ENCODE measurements at places on chromosomes 5 and 9.

DNA sequence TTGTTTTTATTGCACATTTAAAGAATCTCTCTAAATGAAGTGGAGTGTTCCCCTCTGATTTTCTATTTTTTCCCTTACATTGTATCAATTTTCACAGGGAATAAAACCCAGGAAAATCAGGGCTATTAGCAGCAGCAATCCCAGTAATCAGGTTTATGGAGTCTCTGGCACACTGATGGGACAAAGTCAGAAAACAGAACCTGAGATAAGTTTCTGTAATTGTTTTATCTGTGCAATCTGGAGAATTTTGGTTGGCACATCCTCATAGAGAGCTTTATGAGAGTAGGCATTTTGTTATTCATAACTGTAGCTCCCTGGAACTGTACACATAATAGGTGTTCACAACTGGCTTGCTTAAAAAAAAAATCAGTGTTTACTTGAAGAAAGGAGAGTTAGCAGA, 96.9 kb upstream of the IL6ST start:
- H3K36me3 ChIP-seq = peaks cover 3% of the 10 kb centered on the region
- no peaks in the 10 kb centered on the region for H3K27me3 ChIP-seq

GRCh38 chr5:94469894-94470329, 148.5 kb downstream of the KIAA0825 start:
- H3K27ac ChIP-seq = no peak overlapping the region
- DNase-seq = no peak
- no peaks in the 10 kb centered on the region for H3K27me3 ChIP-seq
- H3K4me3 ChIP-seq = no peak overlapping the region

DNA sequence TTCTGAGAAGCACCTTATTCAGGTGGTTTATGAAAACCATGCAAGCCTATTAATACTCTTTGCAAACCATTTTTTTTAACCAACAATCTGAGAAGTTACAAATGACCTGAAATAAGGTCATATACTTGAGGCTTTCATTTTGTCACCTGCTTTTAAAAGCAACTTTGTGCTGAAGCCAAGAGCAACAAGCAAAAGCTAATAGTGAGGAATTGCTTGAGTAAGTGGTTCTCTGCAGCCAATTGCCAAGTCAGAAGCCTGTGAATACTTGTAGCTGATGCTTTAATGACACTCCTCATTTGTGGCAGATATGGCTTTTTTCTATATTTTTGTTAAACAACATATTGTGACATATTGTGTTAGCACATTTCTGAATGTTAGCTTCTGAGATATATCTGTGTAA, 126.7 kb upstream of the ZNF608 start:
- DNase-seq = no peak
- H3K4me3 ChIP-seq = no peak overlapping the region
- no peaks in the 10 kb centered on the region for H3K36me3 ChIP-seq
- H3K27me3 ChIP-seq = no peaks in the 10 kb centered on the region
- H3K27ac ChIP-seq = no peak overlapping the region
- no peaks in the 10 kb centered on the region for H3K4me1 ChIP-seq

GRCh38 chr5:79829260-79829659, 139.6 kb downstream of the CMYA5 start:
- DNase-seq = no peak
- H3K4me3 ChIP-seq = no peak overlapping the region
- H3K27ac ChIP-seq = no peak overlapping the region
- H3K4me1 ChIP-seq = no peaks in the 10 kb centered on the region
- H3K36me3 ChIP-seq = peaks cover 3% of the 10 kb centered on the region

GRCh38 chr9:136232969-136233368, 12.6 kb downstream of the QSOX2 start:
- H3K4me1 ChIP-seq = peaks cover 14% of the 10 kb centered on the region
- H3K27me3 ChIP-seq = no peaks in the 10 kb centered on the region
- H3K4me3 ChIP-seq = no peak overlapping the region
- peaks cover 7% of the 10 kb centered on the region for H3K36me3 ChIP-seq

- H3K27me3 ChIP-seq = peaks cover 75% of the 10 kb centered on the region
- H3K4me1 ChIP-seq = no peaks in the 10 kb centered on the region
- no peak for DNase-seq
- H3K36me3 ChIP-seq = no peaks in the 10 kb centered on the region
- no peak overlapping the region for H3K27ac ChIP-seq
These were observed 155.6 kb downstream of the PHF2 start for GRCh38 chr9:93731963-93732362.

- no peak for DNase-seq
- no peak overlapping the region for H3K27ac ChIP-seq
- no peaks in the 10 kb centered on the region for H3K4me1 ChIP-seq
- H3K36me3 ChIP-seq = no peaks in the 10 kb centered on the region
- peaks cover 73% of the 10 kb centered on the region for H3K27me3 ChIP-seq
These were observed 28.7 kb downstream of the ENHO start for GRCh38 chr9:34493972-34494535.

GRCh38 chr5:125579182-125579581, 832.7 kb upstream of the ZNF608 start:
- DNase-seq = no peak
- no peaks in the 10 kb centered on the region for H3K4me1 ChIP-seq
- no peaks in the 10 kb centered on the region for H3K27me3 ChIP-seq
- H3K27ac ChIP-seq = no peak overlapping the region
- no peak overlapping the region for H3K4me3 ChIP-seq

GRCh38 chr5:56589481-56589860, 225.9 kb upstream of the MAP3K1 start:
- H3K27ac ChIP-seq = no peak overlapping the region
- no peak for DNase-seq
- H3K36me3 ChIP-seq = peaks cover 4% of the 10 kb centered on the region
- peaks cover 21% of the 10 kb centered on the region for H3K4me1 ChIP-seq

DNA sequence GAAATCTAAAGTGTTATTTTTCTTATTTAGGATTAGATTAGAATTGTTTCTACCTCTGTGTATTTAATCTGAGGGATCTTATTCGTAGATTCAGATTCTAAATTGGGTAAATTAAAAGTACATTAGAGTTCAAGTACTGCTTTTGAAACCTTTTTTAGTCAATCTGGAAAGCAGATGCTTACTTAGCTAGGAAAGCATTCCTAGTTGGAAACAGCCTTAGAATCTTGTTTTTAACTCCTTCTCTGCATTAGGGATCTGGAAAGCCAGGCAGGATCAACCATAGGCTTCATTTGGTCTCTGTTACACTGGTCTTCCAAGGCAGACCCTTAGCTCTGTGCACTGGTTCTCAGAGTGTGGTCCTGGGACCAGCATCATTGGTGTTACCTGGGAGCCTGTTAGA, 247.4 kb downstream of the NR3C1 start:
- peaks cover 13% of the 10 kb centered on the region for H3K4me1 ChIP-seq
- H3K4me3 ChIP-seq = no peak overlapping the region
- no peak for DNase-seq
- H3K27ac ChIP-seq = no peak overlapping the region
- no peaks in the 10 kb centered on the region for H3K27me3 ChIP-seq

- no peaks in the 10 kb centered on the region for H3K4me1 ChIP-seq
- no peak overlapping the region for H3K4me3 ChIP-seq
- no peak overlapping the region for H3K27ac ChIP-seq
- H3K27me3 ChIP-seq = peaks cover 12% of the 10 kb centered on the region
These were observed 521.3 kb downstream of the EFNA5 start for GRCh38 chr5:107149243-107150005.

DNA sequence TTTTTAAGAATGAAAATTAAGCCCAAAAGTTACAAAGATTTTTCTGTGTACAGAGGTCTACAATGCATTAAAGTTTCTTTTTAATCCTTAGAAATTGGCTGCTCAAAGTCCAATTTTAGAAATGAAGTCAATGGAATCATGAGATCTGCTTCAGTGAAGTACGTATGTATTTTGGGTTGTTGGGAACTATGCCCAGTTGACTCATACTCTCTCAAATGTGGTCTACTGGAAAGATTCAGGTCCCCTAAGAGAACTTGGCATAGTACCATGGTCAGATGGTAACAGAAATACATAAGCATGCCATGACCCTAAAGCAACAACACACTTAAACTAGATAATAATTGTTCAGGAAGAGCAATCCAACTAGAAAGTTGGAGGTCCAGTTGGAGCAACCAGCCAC, 23.0 kb downstream of the FBLL1 start:
- no peak for DNase-seq
- peaks cover 37% of the 10 kb centered on the region for H3K36me3 ChIP-seq
- no peak overlapping the region for H3K27ac ChIP-seq
- no peak overlapping the region for H3K4me3 ChIP-seq

- H3K36me3 ChIP-seq = no peaks in the 10 kb centered on the region
- H3K27ac ChIP-seq = no peak overlapping the region
- no peak for DNase-seq
- no peaks in the 10 kb centered on the region for H3K4me1 ChIP-seq
These were observed 354.5 kb upstream of the FTMT start for GRCh38 chr5:121497176-121497575.

GRCh38 chr5:140250386-140250785, 52.5 kb downstream of the PFDN1 start:
- H3K4me3 ChIP-seq = no peak overlapping the region
- H3K27me3 ChIP-seq = no peaks in the 10 kb centered on the region
- peaks cover 5% of the 10 kb centered on the region for H3K36me3 ChIP-seq
- H3K4me1 ChIP-seq = peaks cover 24% of the 10 kb centered on the region

DNA sequence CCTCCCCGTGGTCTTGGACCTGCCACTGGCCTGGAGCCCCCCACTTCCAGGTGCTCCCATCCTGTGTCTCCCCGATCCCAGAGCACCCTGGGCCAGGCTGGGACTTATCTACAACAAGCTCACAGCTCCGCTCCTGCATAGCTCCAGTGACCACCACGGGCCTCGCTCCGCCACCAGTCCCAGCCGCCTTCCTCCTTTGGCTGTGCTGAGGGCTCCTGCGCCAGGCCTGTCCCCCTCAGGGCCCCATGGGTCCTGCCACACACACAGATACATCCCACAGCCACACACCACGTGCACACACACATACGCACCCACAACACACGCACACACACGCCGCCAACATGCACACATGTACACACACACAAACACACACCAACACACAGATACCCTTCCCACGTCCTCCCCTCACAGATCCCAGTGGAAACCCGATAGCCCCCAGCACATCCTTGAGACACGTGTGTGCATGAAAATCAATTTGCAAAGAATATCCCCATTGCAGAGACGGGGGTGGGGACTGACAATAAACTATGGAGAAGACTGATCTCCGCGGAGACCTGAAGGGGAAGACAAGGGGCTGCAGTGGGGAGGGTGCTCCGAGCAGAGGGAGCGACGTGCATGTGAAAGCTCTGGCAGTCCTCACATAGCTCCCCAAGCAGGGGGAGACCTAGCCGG, 18.5 kb upstream of the LAMC3 start:
- peaks cover 10% of the 10 kb centered on the region for H3K27me3 ChIP-seq
- H3K4me1 ChIP-seq = peaks cover 7% of the 10 kb centered on the region
- H3K4me3 ChIP-seq = no peak overlapping the region
- no peak for DNase-seq

DNA sequence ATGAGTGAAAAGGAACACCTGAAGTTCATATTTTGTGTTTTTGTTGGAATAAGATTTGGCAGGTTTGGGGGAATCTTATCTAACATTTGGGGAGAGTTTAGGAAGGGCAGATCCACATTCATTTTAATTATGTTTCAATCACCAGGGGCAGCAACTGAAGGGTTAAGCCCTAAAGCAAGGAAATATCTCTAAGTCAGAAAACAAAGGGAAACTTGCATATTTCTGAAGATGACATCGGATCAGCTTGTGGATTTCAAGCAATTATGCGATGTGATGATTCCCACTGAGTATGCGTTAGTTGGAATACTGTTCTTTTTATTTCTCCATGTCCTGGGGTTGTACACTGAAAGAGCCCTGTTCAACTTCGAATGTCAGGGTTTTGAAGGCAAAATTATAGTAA, 59.8 kb upstream of the NFIB start:
- H3K27ac ChIP-seq = no peak overlapping the region
- no peaks in the 10 kb centered on the region for H3K36me3 ChIP-seq
- no peaks in the 10 kb centered on the region for H3K4me1 ChIP-seq
- peaks cover 18% of the 10 kb centered on the region for H3K27me3 ChIP-seq
- no peak overlapping the region for H3K4me3 ChIP-seq

DNA sequence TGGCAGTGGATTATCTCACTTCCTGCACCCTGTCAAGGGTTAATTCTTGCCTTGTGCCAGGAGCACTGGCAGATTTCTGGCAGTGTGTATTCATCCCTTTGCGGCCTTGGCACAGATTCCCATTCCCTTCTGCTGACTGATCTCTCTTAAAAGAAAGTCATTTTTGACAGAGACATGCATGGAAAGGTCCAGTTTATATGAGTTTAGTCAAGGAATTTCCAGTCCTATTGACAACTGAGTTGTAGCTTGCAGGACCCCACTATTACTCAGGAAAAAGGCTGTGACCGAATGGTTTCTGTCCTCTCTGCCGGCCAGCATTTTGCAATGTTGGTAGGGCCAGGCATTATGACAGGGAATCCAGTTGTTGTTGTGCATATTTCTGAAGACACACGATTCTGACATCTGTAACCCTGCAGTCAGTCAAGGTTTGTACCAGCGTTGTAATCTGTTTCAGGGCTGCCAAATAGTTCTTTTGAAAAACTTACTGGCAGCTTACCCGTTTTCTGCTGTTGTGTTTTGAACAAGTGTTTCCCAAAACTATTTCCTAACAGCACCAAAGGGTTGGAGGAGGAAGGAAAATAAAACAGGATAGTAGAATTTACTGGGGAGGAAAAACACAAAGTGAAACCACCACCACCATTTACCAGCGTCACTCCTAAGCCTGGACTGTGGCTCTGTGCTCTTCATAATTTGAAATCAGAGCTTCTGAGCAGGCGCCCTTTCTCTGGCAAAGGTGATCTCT, 243.4 kb upstream of the KLF4 start:
- H3K27me3 ChIP-seq = no peaks in the 10 kb centered on the region
- no peak overlapping the region for H3K4me3 ChIP-seq
- H3K36me3 ChIP-seq = no peaks in the 10 kb centered on the region
- no peak overlapping the region for H3K27ac ChIP-seq
- DNase-seq = no peak

DNA sequence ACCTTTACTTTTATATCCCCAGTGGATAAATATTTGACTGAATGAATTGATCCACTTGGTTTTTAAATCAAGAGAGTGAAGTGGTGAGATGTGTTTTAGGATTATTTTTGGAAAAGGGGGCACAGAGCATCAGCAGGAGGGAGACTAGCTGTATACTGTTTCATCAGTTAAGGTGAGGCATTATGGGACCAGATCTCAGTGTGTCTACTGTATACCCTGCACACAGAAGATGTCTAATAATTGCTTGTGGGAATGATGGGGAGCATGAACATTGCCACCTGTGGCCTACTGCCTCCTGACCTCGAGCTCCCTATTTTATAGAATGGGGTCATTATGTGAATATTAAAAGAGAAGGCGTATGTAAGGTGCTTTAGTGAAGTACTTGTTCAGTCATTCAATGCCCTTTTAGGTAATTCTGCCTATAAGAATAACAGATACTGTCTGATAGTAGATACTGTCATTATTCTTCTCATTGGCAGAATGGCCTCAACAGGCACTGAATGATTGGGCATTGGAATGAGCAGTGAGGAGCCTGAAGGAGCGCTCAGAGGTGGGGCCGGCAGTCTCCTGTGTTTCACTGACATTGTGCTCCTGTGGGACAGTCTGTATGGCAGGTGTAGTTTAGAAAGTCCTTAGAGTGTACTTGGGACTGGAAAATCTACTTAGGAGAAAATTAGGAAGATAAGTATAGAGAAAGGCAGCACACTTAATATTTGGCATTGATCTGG, 47.4 kb upstream of the FAM120AOS start:
- H3K4me3 ChIP-seq = peak overlapping the region; percentile 85
- DNase-seq = no peak
- peak overlapping the region; percentile 95 for H3K27ac ChIP-seq
- peaks cover 52% of the 10 kb centered on the region for H3K4me1 ChIP-seq
